Upper lobe of left lung (tissue), 6 donors: ENCODE measurements at places on chromosomes 4 and X. TPM values are rescaled to one million over a fixed set of nuclear protein-coding genes. Genes with fewer than 3 reads are reported as not detected.

- no peak overlapping the region for H3K4me3 ChIP-seq
- H3K27me3 ChIP-seq: no peaks in the 10 kb centered on the region
- H3K4me1 ChIP-seq: no peaks in the 10 kb centered on the region
- peak overlapping the region; percentile 1 for H3K27ac ChIP-seq
- no peak for DNase-seq
Measured at GRCh38 chrX:119617517-119618164, 11.4 kb upstream of the NKRF start.

DNA sequence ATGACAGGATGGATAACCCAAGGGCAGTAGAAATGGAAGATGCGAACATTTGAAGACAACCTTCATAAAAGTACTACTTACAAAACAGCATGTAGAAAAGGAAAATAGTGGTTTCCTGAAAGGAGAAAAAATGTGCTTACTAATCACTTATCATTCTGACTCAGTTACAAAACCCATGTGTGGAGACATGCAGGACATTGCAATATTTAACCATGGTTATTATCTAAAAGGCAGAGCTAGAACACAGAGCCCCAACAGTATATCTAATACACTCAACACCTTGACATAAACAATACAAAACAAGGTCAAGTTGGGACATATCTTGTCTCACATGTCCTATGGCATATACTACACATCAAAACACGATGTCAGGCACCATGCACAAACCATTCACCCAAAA, 55.9 kb downstream of the EIF4E start:
- H3K4me3 ChIP-seq: no peak overlapping the region
- no peak overlapping the region for H3K27ac ChIP-seq
- no peaks in the 10 kb centered on the region for H3K36me3 ChIP-seq

- DNase-seq: no peak
- H3K27ac ChIP-seq: no peak overlapping the region
- no peaks in the 10 kb centered on the region for H3K36me3 ChIP-seq
- no peak overlapping the region for H3K4me3 ChIP-seq
- H3K27me3 ChIP-seq: no peaks in the 10 kb centered on the region
- peaks cover 4% of the 10 kb centered on the region for H3K4me1 ChIP-seq
Measured at GRCh38 chr4:26964994-26965393, 104.4 kb downstream of the STIM2 start.

GRCh38 chrX:41616935-41617334, 71.8 kb upstream of the GPR34 start:
- no peak for DNase-seq
- no peaks in the 10 kb centered on the region for H3K36me3 ChIP-seq
- no peaks in the 10 kb centered on the region for H3K4me1 ChIP-seq
- H3K4me3 ChIP-seq: no peak overlapping the region

GRCh38 chrX:120453985-120454384, 15.1 kb downstream of the LAMP2 start:
- H3K4me3 ChIP-seq: no peak overlapping the region
- H3K27me3 ChIP-seq: no peaks in the 10 kb centered on the region

DNA sequence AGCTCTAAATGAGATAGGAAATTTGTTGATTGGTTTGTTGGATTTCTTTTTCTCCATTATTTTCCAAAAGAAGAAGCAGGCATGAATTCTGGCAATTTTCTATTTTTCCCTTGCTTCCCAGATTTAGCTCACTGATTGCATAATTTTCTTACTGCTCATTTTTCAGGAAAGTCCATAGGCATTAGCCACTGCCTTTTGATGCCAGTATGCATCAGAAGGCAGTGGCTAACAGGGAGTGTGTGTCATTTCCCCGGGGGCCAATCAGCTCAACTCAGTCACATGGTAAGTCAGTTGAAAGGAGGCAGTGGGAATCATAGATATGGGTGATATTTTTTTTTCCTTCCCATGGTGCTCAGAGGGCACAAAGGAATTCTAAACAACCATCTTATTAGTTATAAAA, 156.7 kb downstream of the TRIML1 start:
- no peak for DNase-seq
- no peaks in the 10 kb centered on the region for H3K27me3 ChIP-seq
- no peak overlapping the region for H3K4me3 ChIP-seq
- no peaks in the 10 kb centered on the region for H3K4me1 ChIP-seq
- H3K36me3 ChIP-seq: no peaks in the 10 kb centered on the region

DNA sequence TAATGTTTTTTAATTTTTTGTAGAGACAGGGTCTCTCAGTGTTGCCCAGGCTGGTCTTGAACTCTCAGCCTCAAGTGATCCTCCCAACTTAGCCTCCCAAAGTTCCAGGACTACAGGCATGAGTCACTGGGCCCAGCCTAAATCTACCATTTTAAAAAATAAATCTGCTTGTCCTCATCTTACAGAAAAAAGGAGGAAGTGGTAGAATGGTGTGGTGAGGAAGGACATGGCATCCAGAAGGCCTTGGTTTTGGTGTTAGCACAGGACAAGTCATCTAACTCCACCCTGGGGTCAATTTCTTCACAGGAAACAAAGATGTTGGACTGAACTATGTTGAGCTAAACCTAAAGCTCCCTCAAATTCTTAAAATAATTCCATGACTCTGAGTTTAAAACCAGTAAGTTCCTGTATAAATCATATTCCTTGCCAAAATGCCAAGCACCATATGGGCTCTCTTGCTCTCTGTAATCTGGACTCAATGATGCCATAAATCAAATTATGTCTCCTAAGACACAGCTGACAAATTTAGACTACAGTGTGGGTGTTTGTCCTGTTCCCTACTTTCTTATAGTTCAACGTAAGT, 253.9 kb upstream of the NOCT start:
- no peaks in the 10 kb centered on the region for H3K27me3 ChIP-seq
- H3K4me3 ChIP-seq: no peak overlapping the region
- no peak for DNase-seq
- H3K27ac ChIP-seq: no peak overlapping the region
- no peaks in the 10 kb centered on the region for H3K4me1 ChIP-seq

- no peak for DNase-seq
- H3K36me3 ChIP-seq: no peaks in the 10 kb centered on the region
- no peak overlapping the region for H3K4me3 ChIP-seq
- H3K27ac ChIP-seq: no peak overlapping the region
Measured at GRCh38 chr4:57051095-57051494, 59.1 kb downstream of the IGFBP7 start.

- H3K4me1 ChIP-seq: no peaks in the 10 kb centered on the region
- H3K36me3 ChIP-seq: no peaks in the 10 kb centered on the region
- no peak overlapping the region for H3K27ac ChIP-seq
Measured at GRCh38 chr4:24245491-24245820, 338.9 kb downstream of the DHX15 start.

DNA sequence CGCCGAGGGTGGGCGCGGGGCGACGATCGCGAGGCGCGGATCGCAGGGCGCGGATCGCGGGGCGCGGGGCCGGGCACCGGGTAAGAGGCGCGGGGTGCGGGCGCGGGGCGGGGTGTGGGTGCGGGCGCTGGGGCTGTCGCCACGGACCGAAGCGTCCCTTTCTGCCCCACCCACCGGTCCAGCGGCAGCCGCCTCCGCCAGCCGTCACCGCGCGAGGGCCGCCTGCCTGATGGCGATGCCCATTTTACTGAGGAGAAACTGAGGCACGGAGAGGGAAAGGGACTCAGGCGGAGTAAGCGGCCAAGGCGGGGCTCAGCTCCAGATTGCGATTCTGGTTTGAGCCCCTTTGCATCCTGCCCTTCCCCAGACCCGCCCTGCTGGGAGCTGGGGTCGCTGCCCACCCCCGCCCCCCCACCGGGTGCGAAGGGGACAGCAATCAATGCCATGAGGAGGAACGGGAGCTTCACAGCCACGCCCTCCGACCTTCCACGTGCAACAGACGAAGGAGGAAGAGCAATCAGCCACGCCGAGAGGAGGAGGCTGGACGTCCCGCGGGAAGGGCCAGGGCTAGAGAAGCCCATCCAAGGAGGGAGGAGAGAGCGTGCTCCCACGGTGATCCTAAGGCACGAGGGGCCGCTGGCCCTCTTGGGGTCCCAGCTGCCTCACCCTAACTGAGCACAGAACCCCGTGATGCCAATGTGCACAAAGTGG, 10.9 kb upstream of the MAN2B2 start:
- DNase-seq: no peak
- H3K4me3 ChIP-seq: peak overlapping the region; percentile 35

DNA sequence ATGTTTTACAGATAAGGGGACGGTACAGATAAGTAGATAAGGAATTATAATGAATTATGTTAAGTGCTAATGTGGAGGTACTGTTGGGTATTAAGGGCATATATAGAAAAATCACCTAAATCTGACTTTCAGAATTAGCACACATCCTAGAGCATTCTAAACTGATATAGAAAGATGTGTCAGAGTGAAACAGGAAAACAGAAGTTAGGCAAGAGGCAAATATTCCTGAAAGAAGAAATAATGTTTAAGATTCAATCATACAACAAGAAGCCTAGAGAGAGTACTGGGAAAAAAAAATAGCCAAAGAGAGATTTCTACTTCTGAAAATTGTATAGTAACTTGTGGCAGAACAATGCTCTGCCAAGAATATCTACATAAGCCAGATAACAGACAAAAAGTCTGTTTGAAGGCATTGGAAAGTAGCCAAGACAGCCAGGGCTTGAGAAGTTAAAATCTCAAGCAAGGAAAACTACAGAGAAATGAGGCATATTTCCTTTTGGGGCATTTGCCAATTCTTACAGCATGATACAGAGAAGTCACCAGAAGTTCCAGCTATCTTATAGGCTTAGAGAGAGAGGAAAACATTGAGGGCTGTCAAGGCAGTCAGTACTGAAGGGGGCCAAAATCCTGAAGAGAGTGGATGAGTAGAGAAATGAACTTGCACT, 646.0 kb downstream of the RPA4 start:
- no peak for DNase-seq
- no peaks in the 10 kb centered on the region for H3K27me3 ChIP-seq
- H3K27ac ChIP-seq: no peak overlapping the region
- no peaks in the 10 kb centered on the region for H3K4me1 ChIP-seq

- no peaks in the 10 kb centered on the region for H3K27me3 ChIP-seq
- H3K27ac ChIP-seq: no peak overlapping the region
- no peaks in the 10 kb centered on the region for H3K36me3 ChIP-seq
- H3K4me3 ChIP-seq: no peak overlapping the region
- H3K4me1 ChIP-seq: no peaks in the 10 kb centered on the region
Measured at GRCh38 chr4:113623274-113623894, 138.2 kb downstream of the CAMK2D start.

DNA sequence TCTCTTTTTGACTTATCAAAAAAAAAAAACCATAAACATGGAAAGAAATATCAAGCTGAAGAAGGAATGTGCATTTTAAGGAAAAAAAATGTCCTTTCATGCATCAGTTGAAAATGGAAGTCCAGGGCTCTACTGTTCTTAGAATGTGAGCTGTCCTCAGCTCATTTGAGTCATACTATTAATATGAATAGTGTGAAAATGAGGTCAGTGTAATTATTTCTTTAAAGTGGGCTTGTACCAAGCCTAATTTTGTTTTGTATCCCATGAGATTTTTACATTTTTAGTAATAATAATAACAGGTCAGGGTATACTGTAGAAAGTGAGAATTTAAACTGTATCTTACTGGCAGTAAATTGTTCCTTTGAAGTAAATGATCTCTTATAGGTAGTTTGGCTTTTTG, 148.5 kb downstream of the NAA11 start:
- no peak for DNase-seq
- no peaks in the 10 kb centered on the region for H3K27me3 ChIP-seq
- H3K4me3 ChIP-seq: no peak overlapping the region
- no peak overlapping the region for H3K27ac ChIP-seq
- H3K36me3 ChIP-seq: no peaks in the 10 kb centered on the region

DNA sequence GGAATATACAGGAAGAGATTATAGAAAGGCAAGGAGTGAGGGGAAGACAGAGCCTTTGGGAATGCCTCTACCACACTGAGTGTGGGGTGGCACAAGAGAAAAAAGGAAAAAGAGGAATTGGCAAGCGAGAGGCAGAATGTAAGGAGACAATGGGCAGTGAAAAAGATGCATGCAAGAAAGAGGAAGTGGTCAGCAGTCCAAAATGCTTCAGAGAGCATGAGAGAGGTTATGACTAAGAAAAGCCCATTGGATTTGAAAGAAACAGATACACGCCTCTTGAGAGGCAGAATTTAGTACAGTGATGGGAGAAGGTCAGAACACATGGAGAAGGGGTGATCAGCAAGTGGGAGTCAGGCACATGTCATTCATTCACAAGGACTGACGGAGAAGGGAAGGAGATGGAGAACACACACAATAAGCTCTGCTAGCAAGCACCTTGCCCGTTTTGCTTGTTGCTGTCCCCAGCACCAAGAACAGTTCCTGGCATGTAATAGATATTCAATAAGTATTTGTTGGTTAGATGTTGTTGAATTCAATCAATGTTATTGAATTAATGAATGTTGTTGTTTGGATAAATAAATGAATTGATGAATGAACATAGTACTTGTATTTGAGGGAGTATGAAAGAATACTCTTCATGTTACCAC, 6.3 kb downstream of the DCHS2 start:
- H3K4me3 ChIP-seq: no peak overlapping the region
- no peaks in the 10 kb centered on the region for H3K27me3 ChIP-seq
- H3K27ac ChIP-seq: no peak overlapping the region

GRCh38 chr4:15837591-15837990, 59.5 kb downstream of the CD38 start:
- no peak for DNase-seq
- H3K4me3 ChIP-seq: no peak overlapping the region

DNA sequence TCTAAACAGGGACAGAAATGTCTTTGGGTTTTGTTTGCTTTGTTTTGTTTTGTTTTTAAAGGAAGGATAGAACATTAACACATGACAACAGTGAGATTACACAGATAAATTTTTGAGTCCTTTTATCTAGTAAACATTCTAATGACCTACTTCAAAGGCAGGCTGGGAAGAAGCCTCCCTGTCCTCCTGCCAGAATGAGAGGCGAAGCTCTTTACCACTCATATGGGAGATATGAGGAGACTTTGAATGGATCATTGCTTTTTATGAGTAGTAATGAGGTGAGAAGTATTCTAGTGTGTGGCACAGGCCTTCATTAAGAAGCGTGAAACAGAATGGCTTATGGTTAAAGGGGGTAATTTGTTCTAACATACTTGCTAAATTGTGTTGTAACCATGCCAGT, 172.0 kb downstream of the FBXO8 start:
- H3K27me3 ChIP-seq: no peaks in the 10 kb centered on the region
- H3K4me1 ChIP-seq: no peaks in the 10 kb centered on the region
- H3K27ac ChIP-seq: no peak overlapping the region
- no peak overlapping the region for H3K4me3 ChIP-seq

GRCh38 chr4:184384056-184384809, 90.1 kb downstream of the IRF2 start:
- peak overlapping the region; percentile 71 for H3K27ac ChIP-seq
- DNase-seq: no peak
- H3K4me1 ChIP-seq: peaks cover 54% of the 10 kb centered on the region
- no peaks in the 10 kb centered on the region for H3K27me3 ChIP-seq

- H3K36me3 ChIP-seq: peaks cover 42% of the 10 kb centered on the region
- H3K4me1 ChIP-seq: no peaks in the 10 kb centered on the region
- H3K27me3 ChIP-seq: no peaks in the 10 kb centered on the region
- no peak overlapping the region for H3K4me3 ChIP-seq
- H3K27ac ChIP-seq: no peak overlapping the region
Measured at GRCh38 chrX:290476-291166, 9.4 kb downstream of the PLCXD1 start.

GRCh38 chr4:145786261-145786660, 106.3 kb downstream of the C4orf51 start:
- H3K27ac ChIP-seq: no peak overlapping the region
- no peaks in the 10 kb centered on the region for H3K36me3 ChIP-seq
- H3K4me3 ChIP-seq: no peak overlapping the region
- H3K4me1 ChIP-seq: no peaks in the 10 kb centered on the region

GRCh38 chrX:46965125-46965758, 53.0 kb downstream of the JADE3 start:
- H3K36me3 ChIP-seq: no peaks in the 10 kb centered on the region
- no peak for DNase-seq
- no peaks in the 10 kb centered on the region for H3K4me1 ChIP-seq
- no peak overlapping the region for H3K4me3 ChIP-seq
- no peaks in the 10 kb centered on the region for H3K27me3 ChIP-seq

USP51 gene
- 4.4 TPM for total RNA-seq

ADH7 gene
- total RNA-seq: not detected

PHEX gene
- 0.80 TPM for total RNA-seq

HS6ST2 gene
- 2.5 TPM for total RNA-seq

QRFPR gene
- not detected for total RNA-seq

GAGE2A gene
- total RNA-seq: not detected
